SK-N-DZ (cell line): ENCODE measurements at places on chromosomes 1 and 21.

DNA sequence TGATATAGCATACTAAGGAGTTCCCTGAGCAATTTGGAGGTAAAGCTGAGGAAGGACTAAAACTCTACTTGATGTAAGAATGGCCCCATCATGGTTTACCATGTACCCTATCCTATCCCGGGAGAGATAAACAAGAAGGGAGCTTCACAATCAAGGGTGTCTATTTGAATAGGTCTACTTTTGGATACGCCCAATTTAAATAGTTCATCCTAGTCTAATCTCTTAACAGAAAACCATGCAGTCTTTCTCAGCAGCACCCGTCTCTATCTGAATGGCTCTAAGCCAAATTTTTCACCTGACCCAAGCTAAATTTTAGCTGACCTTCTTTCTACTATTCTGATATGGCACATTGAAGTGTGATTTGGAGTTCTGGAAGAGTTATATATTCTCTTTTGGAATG, 122.0 kb downstream of the TNNI3K start:
- DNase-seq: no peak

DNA sequence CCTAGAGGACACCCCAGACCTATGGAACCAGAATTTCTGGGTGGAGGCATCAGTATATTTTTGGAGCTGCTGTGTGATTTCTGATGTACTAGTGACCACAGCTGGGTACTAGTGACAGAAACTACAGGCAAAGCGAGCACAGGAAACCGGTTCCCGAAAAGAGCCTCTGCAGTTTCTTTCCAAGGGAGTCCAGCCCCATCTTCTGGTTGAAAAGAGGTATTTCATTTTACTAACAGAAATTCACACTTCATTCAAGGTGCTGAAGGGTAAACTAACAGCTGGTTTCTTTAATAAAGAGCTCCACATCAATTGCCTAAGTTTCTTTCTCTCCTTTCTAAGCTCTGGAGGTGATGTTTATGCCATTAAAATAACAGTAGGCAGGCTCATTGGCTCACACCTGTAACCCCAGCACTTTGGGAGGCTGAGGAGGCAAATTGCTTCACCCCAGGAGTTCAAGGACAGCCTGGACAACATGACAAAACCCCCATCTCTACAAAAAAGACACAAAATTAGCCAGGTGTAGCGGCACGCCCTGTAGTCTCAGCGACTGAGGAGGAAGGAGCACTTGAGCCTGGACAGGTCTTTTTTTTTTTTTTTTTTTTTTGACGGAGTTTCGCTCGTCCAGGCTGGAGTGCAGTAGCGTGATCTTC, 22.0 kb downstream of the THAP3 start:
- no peak for DNase-seq

GRCh38 chr1:1777950-1778662, at the start of gene NADK:
Gene NADK (minus strand): TSS chr1:1778470. CDS start chr1:1765406, 13,064 bp downstream.
- DNase-seq: peak; percentile 42

DNA sequence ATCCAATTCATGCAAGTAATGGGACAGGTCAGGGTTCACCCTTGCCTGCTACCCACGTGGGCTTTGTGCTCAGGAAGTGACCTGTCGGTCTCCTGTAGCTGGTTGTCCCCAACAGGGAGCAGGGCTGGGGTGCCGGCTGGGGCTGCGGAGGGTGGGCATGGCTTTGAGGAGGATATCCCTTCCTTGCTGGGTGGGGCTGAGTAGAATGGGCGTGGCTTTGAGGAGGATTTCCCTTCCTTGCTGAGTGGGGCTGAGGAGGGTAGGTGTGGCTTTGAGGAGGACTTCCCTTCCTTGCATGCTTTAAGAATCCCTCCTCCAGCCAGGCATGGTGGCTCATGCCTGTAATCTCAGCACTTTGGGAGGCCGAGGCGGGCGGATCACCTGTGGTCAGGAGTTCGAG, 151.3 kb downstream of the CLIC6 start:
- no peak for DNase-seq

DNA sequence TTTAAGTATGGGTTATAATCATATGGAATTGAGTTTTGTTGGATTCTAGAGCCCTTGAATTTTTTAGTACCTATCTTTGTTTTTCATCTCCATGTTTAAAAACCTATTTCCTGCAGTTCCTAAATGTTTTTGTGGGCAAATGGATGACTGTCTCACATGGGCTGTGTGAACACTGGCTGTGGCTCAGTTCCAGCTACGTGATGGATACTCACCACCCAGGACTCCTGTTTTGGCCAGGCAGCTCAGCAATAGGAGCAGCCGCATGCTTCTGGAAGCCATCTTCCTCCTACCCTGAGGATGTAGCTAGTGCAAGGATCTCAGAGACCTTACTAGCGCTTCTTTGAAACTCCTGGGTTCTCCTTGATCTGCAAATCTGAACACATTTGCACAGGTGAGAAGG, 2.8 kb downstream of the REG4 start:
- no peak for DNase-seq

DNA sequence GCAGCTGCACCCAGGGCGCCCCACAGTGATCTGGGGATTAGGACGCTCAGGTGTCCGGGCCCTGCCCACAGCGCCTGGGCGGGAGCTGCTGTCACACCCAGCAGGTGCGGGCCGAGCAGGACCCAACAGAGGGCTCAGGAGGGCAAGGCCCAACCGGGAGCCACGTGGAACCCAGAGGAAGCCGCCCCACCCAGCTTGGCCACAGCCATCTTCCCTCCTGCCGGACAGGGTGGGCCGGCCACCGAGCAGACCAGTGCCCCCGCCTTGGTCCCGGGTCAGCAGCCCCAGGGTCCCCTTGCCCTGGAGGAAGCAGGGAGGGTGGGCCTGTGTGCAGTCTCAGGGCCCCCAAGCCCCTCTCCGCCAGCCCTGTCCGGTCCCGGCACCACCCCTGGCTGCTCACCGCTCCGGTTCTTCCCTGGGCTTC, 6.3 kb upstream of the TTLL10 start:
- no peak for DNase-seq

- peak; percentile 83 for DNase-seq
These were observed 52.7 kb downstream of the PLPP3 start for GRCh38 chr1:56526571-56527174.

DNA sequence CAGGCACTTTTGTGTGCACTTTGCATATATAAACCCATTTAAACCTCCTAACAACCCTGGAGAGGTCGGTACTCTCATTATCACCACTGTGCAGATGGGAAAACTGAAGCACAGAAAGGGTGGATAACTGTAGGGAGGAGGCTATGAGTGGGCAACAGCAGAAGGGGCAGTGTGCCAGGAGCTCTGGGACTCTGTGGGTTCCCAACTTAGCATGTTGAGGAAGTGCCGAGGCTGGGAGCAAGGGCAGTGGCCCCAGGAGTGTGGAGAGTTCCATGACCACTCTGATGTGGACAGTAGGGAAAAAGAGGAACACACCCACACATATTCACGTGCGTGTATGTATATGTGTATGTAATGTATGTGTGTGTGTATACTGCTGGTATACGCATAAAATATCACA, 25.7 kb upstream of the KCNC4 start:
- DNase-seq: no peak
